ENCODE measurements at places on chromosomes 4 and X.

DNA sequence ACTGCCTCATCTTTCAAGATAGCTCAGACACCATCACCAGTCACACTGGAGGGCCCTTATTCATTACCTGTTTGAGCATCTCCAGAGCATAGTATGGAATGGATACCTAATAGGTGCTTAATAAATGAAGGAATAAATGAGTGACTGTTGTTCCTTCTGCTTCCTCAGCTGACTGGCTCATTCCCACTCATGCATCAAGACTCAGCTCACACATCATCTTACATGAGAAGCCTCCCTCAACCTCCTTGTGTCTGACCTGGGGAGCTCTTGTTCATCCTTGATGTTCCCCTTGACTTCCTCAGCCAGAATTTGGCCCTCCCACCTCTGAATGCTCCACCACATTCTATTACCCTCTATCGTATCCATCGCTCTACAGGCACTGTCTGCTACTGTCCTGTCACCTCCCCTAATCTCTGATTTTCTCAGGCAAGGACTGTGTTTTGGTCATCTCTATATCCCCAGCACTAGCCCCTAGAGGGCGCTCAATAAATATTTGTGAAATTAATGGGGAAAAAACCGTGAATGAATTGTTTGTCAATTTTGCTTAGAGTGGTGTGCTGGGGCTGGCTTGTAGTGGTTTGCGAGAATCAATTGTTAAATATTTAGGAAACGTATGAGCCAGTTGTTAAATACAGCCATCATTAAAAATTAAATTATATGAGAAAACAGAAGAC lies 88.3 kb downstream of the NHSL2 start:
- DNase-seq = peak; percentile 42

DNA sequence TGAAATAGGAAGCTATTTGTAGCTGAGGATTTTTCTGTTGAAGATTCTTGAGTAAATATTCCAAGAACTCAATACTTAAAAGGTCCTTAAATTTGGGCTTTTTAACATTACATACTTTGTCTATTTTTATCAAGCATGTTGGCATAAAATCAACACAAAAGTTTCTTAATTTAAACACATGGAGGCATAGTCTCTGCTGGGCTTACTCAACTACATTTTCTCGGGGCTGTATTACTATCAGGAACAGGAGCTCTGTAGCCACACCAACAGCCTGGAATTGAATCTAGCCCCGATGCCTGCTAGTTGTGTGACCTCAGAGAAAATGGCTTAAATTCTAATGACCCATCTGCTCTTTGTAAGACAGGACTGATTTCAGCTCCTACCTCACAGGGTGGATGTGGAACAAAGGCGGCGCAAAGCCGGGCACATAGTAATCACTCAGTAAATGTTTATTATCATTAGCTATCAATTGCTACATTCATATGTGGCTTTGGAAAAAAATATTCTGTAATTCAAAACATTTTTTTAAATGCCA lies 207.0 kb downstream of the NSUN7 start:
- peak; percentile 13 for DNase-seq

DNA sequence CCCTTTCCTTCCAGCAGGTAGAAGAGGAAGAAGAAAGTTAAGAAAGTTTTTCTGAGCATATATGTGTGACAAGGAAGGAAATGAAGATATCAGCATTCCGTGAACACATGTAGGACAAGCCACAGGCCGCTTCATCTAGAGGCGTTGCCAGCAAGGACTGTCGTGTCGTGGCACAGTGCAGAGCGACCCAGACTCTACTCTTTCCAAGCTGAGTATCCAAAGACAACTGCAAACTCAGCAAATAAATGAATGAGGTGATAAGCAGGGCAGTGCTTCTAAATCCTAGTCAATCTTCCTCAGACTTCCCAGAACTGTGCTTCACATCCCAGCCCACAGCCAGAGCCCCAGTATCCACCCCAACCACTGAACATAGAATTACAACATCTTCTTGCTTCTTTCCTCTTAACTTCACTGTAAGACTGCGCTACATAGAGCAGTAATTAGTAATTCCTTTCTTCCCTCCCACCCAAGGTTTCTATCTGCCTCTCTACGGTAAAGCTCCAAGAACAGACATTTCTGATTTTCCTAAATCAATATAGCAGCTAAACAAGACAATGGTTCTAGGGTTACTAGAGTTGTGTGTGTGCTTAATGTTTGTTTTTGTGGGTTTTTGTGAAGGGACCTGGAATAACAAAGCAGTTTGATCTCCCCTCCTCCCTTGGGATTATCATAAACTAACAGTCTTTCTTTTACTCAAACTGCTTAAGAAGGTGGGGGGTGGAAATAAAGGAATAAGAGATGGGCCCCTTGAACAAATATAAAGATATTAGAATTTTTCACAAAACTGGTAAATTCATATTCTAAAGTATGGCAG lies 71.6 kb downstream of the PAPSS1 start:
- DNase-seq = no peak

- no peak for DNase-seq
Measured at GRCh38 chr4:180680305-180680704, 1562.9 kb upstream of the TENM3 start.

DNA sequence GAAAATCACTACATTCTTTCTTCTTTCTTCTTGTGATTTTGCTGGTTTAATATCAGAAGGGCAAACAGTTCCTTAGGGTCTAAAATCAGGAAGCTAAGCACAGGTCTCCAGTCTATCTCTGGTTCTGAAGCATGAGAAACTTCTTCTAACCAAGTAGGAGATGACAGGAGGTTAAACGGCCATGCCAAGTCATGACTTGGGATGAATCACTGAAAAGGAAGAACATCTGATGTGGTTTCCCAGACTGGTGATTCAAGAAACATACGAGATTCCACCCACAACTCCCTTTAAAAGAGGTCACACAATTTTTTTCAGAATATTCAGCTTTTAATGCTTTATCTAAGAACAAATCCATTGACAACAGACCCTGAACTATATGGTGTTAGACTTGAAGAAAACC lies 684.0 kb upstream of the PRKX start:
- DNase-seq = no peak

- peak; percentile 23 for DNase-seq
Measured at GRCh38 chr4:102574317-102574716, 73.2 kb downstream of the NFKB1 start.

DNA sequence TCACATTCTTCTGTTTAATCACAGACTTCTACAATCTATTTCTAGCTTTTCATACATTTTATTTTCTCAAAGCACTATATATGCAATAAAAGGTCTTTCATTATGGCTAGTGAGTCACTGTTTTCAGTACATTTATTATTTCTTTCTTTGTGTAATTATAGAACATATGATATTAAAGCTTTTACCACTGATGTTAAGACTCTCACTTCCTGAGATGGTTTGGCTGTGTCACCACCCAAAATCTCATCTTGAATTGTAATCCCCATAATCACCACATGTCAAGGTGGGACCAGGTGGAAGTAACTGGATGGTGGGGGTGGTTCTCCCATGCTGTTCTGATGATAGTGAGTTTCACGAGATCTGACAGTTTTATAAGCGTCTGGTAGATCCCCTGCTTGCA lies 41.9 kb downstream of the UBA6 start:
- DNase-seq = no peak

DNA sequence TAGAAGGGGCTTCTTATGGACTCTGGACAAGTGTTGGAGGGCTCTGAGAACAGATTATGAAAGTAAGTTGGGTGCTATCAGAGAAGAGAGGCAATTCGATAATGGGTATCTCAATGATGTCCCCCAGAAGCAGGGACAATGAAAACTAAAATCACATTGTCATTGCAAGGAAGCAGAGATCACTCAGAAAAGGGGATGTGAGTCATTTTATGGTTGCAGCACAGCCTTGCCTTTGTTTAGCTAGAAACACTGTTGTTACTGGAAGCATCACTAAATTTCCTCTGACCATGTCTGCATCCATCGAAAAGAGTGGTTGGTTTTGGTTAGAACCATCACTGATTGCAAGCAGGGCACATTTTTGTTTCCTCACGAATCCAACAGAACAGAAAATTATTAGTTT lies 246.8 kb upstream of the NWD2 start:
- no peak for DNase-seq

- DNase-seq = no peak
Measured at GRCh38 chr4:138114434-138114833, 127.7 kb downstream of the SLC7A11 start.

DNA sequence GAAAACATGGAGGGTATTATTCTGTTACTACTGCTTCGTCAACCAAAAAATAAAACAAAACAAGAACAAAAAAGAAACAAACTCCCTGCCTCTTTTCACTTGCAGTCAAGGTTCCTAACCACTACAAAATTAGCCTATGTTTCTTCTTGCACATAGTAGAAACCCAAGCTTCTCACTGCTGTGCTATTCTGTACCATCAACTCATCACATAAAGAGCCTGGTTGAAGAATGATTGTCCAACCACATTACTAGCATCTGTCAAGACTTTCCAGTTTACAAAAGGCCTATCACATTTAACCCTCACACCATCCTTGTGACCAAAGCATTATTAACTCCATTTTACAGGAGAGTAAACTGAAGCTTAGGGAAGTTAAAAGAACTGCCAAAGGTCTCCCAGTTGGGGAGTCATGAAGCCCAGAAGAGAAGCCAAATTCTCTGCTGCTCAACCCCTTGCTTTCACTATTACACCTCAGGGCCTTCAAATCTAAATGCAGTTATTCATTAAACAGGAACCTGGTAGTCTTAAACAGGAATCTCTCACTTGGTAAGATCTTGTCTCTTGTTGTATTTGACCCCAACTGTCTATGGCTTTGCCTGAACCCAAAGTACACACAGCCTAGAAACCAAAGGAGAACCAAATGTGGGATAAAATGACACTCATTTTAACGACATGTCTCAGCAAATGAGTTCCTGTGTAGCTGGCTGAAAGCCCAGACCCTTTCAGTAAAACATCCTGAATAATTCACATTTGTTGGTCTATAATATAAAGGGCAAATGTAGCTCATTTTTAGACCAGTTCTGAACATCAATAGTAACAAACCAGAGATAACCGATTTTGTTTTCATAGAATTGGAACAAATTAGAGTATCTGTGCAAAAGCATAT lies 8.6 kb downstream of the F9 start:
- DNase-seq = no peak

DNA sequence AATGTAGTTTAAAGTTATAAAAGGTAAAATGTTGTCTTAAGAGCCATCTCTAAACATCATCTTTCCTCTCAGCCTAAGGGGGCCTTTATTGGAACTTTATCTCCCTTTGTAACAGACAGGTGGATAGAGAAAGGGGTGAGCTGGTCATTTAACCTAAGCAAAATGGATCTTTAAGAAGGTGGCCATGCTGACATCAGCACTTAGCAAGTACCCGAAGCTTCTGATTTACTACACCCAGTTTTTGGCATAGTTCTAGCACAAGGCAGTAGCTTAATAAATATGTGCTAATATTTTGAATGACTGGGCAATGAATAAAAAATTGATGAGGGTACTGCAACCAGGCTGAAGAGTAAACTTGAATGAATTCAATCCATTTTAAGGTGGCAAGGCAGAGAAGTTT lies 172.7 kb downstream of the GABRG1 start:
- DNase-seq = no peak

- peak; percentile 31 for DNase-seq
Measured at GRCh38 chr4:56468097-56468422, 643 bp downstream of the SRP72 start.

- DNase-seq = no peak
Measured at GRCh38 chr4:163137581-163137980, 29.1 kb downstream of the NAF1 start.

GRCh38 chr4:25656031-25656430 lies 380 bp downstream of the SLC34A2 start:
- DNase-seq = no peak

- DNase-seq = no peak
Measured at GRCh38 chr4:123176605-123177004, 220.0 kb upstream of the SPRY1 start.

GRCh38 chr4:83387012-83387411 lies 52.4 kb upstream of the HPSE start:
- DNase-seq = no peak

DNA sequence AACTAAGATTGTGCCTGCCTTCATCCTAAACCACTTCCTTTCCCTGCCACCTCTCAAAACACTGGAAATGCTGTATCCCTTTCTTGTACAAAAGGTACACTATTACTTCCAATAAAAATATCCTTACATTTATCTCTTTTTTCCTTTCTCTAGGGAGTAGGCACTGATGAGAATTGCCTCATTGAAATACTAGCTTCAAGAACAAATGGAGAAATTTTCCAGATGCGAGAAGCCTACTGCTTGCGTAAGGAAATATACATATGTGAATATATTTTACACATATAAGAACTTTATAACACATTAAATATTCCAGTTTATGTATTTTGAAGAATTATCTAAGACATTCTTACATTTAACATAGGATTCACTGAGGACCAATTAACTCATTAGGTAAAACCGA lies 71.7 kb downstream of the ANXA10 start:
- DNase-seq = no peak

- DNase-seq = peak; percentile 23
Measured at GRCh38 chrX:118228041-118228440, 111.4 kb upstream of the KLHL13 start.

- DNase-seq = no peak
Measured at GRCh38 chr4:21205821-21206531, 505.7 kb downstream of the PACRGL start.

- DNase-seq = no peak
Measured at GRCh38 chr4:18294846-18295245, 273.3 kb upstream of the LCORL start.
